ENCODE measurements at places on chromosomes 12 and 14.
A peak's percentile ranks its signal among the peaks of the same experiment; 100 is the strongest.

DNA sequence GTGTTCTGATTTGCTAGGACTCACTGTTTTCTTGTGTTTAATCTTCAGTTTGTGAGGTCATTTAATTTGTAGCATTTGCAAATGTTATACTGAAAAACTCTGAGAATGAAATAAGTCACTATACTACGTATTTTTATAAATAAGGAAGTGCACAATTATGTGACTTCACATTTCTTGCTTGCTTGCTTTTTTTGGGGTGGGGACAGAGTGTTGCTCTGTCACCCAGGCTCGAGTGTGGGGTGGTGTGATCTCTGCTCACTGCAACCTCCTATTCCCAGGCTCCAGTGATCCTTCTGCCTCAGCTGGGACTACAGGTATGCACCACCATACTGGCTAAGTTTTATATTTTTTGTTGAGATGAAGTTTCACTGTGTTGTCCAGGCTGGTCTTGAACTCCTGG, 32.7 kb downstream of the RBM25 start:
- DNase-seq, result no peak

GRCh38 chr14:58915646-58916045, 272.8 kb upstream of the DAAM1 start:
- no peak for DNase-seq

- no peak for DNase-seq
Measured at GRCh38 chr12:41190338-41190737, 2.2 kb downstream of the PDZRN4 start.

GRCh38 chr12:108126990-108127501, 2.0 kb upstream of the WSCD2 start:
- no peak for DNase-seq

GRCh38 chr14:32259368-32260013, 56.4 kb upstream of the RNU6-8 start:
- DNase-seq, result no peak

- no peak for DNase-seq
Measured at GRCh38 chr14:65696801-65697200, 284.3 kb downstream of the FUT8 start.

DNA sequence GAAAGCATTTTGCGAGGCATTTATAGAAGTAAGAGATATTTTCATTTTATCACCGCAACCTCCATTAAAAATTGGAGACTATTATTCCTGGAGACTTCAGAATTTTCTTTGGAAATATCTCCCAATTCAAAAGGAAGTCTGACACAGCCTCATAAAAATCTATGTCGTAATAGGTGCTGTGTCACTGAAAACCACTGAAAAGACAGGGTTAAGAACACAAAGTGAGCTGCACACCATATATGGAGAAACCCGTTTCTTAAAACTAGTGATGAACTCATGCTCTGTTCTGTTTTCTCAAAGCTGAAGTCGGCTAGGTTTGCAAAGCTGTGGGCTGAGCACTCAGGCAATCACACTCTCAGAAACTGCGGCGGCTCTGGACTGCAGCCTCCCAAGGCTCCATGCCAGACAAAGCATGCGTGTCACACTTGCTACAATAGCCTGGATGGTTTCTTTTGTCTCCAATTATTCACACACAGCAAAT, at the start of gene GLIPR1:
Gene GLIPR1 (plus strand): TSS at position 287 of the 481 bp plus-strand sequence. CDS start 126 bp downstream, at position 413.
- peak; percentile 53 for DNase-seq

DNA sequence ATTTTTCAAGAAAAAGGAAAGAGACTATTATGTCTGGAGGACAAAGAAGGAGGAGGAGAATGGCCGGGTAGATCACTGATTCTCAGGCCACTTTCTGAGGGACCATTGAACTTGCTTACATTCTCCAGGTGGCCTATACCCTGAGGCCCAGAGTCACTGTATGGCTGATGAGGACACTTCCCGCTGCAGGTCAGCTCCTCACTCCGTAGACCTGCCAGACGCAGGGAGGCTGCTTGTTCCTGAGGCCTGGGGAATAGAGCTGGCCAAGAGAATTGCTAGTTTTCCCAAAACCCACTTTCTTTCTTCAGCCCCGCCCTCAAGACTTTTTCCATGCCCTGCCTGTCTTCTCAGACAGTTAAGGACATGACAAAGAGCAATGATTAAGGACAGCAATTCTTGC, 510.5 kb upstream of the TBX3 start:
- DNase-seq, result no peak

GRCh38 chr12:65657635-65658034, 166.6 kb upstream of the HMGA2 start:
- DNase-seq, result no peak

- no peak for DNase-seq
Measured at GRCh38 chr14:90574188-90575131, 177.6 kb downstream of the CALM1 start.

- DNase-seq, result no peak
Measured at GRCh38 chr12:74985293-74985985, 224.2 kb downstream of the KCNC2 start.

GRCh38 chr14:94764573-94764972, 5.3 kb downstream of the GSC start:
- DNase-seq, result no peak
